ENCODE measurements at places on chromosomes 11 and 22.

- DNase-seq, result no peak
These were observed 103.5 kb upstream of the BMAL1 start for GRCh38 chr11:13174090-13174489.

DNA sequence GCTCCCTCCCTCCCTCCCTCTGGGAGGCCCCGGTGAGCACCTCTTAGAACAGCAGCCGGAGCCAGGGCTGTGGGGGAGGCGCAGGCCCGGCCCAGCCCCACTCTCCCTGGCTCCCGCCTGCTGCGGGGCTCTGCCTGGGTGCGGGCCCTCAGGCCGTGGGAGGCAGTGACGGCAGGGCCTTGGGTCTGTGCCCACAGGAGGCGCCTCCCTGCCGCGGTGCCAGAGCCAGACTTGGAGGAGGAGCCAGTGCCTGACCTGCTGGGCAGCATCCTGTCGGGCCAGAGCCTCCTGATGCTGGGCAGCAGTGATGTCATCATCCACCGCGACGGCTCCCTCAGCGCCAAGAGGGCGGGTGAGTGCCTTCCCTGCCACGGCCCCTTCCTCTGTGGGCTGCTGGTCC lies 9.5 kb downstream of the IRF7 start:
- no peak for DNase-seq

- no peak for DNase-seq
These were observed 63.0 kb upstream of the IGLL5 start for GRCh38 chr22:22824340-22825212.

- no peak for DNase-seq
These were observed 22.3 kb upstream of the BAIAP2L2 start for GRCh38 chr22:38132794-38133193.

DNA sequence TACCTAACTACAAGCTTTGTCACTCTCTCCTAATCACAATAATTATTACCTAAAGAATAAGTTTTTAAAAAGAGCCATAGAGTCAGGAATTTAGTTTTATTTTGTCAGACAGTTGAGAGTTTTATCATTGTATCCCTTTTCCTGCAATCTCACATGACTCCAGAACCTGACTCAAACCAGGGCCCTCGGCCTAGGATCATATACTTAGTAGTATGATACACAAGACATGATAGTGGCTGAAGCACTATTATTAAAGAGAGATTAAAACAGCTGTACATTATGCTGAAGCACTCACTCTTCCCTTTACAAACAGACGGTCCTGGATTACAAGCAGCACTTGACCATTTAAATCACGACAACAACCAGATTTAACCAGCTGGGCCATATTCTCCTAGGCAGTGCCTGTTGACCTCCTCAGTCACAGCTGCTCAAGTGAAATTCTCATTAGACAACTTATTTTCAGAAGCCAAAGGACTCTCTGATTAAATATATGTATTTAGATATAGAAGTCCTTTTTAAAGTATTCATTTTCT lies 44.0 kb downstream of the SOX6 start:
- DNase-seq, result no peak

DNA sequence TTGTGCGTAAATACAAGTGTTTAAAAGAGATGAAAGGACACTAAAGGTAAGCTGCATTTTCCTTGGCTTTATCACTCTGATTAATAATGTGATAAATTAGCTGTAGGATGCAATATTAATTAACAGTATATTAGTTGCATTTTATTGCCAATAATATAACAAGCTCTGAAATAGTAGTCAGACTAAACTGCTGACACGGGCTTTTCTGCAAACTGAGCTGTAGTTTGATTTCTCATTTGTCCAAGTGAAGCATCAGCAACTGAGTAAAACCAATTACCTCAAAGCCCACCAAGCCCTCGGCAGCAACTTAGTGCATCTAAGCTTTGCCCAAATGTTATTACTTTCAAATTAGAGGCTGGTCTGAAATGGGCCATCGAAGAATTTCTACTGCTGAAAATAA lies 33.5 kb downstream of the ARL14EP start:
- DNase-seq, result no peak

GRCh38 chr11:45085646-45086501 lies 60.6 kb upstream of the PRDM11 start:
- no peak for DNase-seq

DNA sequence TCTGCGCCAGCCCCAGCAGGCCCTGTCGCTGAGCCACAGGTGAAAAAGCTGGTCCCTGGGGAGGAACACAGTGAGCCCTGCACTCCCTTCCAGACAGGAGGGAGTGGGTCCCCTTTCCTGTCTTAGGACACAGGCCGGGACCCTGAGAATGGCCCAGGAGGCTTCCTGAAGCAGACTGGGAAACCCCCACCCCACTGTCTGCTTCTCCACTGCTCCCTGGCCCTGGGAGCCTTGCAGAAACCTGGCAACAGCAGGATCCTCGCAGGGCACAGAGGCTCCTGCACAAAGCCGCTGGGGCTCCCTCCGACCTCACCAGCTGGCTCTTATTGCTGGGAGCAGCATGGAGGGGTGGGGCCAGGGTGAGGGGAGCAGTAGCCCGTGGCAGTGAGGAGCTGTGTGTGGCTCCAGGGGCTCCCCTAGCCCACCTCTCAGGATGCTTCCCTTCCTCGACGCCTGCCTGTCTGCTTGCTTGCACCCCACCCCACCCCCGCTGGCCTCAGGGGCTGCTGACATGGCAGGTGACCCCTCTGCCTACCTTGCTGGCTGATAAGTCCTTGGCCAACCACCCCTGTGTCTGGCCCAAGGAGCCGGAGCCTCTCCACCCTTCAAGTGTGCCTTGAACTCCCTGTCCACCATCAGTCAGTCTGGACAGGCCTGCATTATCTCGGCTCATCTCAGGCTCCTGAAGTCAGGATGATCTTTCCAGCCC lies 72.1 kb upstream of the KCNQ1OT1 start:
- no peak for DNase-seq

- DNase-seq, result no peak
These were observed 22.0 kb downstream of the ST14 start for GRCh38 chr11:130181295-130182272.

All from NCI-H1048 (cell line).